ENCODE measurements at places on chromosomes 3 and 15.

DNA sequence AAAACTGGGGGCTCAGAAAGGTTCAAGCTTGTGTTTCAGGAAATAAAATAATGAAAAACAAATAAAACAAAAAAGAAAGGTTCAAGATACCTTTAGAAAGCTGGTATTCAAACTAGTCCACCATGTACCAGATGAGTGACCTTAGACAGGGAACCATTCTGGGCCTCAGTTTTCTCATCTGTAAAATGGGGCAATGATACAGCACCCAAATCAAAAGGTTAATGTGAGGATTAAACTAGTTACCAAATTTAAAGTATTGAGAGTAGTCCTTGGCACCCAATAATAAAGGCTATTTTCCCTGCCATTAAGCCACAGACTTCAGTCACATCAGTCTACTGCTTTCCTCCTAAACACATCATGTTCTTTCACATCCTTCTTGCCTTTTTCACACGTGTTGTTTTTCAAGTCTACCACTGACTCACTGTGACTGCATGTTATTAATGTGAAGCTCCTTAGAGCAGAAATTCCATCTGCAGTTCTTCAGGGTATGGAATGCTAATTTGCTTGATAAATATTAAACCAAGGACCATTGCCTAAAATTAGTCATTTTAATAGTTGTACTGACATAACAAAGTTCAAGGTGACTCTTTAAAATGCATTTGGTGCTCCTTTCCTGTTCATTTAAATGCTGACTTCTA, 19.9 kb downstream of the TAMM41 start:
- no peak for DNase-seq

- no peak for DNase-seq
Measured at GRCh38 chr3:128218548-128219257, 65.4 kb downstream of the EEFSEC start.

- no peak for DNase-seq
Measured at GRCh38 chr15:49877117-49877872, 241.7 kb downstream of the ATP8B4 start.

DNA sequence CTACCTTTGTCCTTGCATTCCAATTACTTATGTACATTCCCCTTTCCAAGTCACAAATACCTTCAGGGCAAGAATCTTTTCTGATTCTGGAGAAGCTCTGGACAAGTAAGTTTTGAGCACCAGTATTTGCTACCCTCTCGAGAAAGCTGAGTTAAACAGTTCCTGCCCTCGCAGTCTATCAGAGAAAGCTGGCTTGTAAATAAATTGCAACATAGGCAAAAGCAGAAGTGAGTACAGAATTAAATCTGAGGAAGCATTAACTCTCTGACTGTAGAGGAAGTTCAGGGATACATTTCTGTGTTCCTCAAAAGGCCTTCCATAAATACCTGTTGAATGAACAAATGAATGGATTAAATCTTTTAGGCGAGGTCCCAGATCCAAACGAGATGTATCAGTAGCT, 1.2 kb downstream of the OSBPL11 start:
- no peak for DNase-seq

GRCh38 chr3:127791221-127791913, 30.9 kb downstream of the MGLL start:
- DNase-seq = no peak

DNA sequence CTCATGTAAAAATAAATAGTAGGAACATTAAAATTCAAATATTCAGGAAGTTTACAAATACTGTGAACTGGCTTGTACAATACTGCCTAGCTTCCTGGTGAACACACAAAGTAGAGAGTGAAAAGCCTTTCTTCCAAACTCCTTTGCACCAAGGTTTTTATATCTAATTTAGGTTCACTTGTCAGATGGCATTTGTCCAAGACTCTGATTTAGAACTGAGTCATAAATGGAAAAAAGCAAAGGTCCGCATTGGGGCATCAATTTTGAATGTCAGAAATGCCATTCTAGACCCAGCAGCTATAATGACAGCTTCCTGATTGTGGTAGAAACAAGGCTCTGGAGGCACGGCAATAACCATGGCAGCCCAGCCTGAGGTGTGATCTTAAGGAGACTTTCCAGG, 160.7 kb downstream of the PDE8A start:
- DNase-seq = no peak

DNA sequence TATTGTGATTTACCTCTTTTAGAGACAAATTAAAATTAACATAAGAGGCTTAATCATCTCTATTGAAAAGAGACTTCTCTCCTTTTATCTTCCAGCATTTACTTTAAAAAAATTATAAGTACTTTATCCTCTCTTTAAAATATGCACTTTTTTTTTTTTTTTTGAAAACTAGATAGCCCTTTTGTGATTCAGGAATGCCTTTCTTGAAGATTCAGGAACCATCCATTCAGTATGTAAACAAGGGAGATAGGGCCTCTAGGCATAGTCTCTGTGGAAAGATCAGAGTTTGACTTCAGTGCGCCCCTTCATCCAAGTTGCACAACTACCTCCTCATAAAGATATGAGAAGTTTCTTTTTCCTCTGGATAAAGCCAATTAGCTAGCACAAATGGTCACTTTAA, 1163.7 kb downstream of the SI start:
- no peak for DNase-seq
